ENCODE measurements at places on chromosomes 2 and 18. TPM values are rescaled to one million over a fixed set of nuclear protein-coding genes. Genes with fewer than 3 reads are reported as not detected.

- no peaks in the 10 kb centered on the region for H3K27me3 ChIP-seq
- peaks cover 10% of the 10 kb centered on the region for H3K4me1 ChIP-seq
- no peak for DNase-seq
- H3K36me3 ChIP-seq, result peaks cover 34% of the 10 kb centered on the region
Measured at GRCh38 chr18:77022556-77022955, 110.0 kb downstream of the MBP start.

DNA sequence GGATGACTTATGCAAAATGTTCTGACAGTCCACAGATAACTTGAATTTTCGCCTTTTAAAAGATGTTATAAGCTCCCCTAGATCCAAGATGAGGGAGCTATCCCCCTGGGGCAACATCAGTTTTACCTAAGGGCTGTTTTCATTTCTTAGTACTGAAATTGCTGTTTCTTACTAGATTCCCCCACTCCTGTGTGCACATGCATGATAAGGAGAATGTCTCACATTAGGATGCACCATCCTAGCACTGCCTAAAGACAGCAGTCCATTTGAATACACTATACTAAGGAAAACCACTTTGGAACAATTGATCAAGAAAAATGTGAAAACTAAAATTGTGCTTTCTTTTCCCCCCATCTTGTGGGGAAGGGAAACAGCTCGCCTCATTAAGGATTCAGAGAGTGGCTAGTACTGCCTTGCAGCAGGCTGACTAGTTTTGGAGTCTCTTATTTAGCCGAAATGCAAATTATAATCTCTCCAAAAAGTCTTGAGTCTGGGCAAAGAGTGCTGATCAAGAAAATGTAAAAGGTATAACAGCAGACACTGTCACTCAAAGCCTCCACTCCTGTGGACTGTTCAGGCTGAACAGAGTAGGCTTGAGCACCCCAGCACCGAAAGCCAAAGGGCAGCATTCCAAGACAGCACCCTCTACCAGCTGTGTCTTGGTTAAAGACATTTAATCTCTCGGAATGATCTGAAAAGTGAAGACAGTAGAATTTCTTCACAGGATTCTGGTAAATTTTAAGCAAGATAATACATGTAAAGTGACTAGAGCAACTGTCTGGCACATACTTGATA is 65.0 kb downstream of the ZNF385B start:
- no peak for DNase-seq
- no peak overlapping the region for H3K27ac ChIP-seq
- no peaks in the 10 kb centered on the region for H3K36me3 ChIP-seq
- H3K4me3 ChIP-seq, result no peak overlapping the region
- no peaks in the 10 kb centered on the region for H3K4me1 ChIP-seq
- H3K27me3 ChIP-seq, result no peaks in the 10 kb centered on the region

Gene CABLES1
- total RNA-seq, result 73.1 TPM

GRCh38 chr2:28423856-28424605 is 31.4 kb downstream of the FOSL2 start:
- H3K27me3 ChIP-seq, result no peaks in the 10 kb centered on the region
- H3K36me3 ChIP-seq, result no peaks in the 10 kb centered on the region
- H3K27ac ChIP-seq, result no peak overlapping the region
- H3K4me1 ChIP-seq, result peaks cover 7% of the 10 kb centered on the region
- no peak overlapping the region for H3K4me3 ChIP-seq

DNA sequence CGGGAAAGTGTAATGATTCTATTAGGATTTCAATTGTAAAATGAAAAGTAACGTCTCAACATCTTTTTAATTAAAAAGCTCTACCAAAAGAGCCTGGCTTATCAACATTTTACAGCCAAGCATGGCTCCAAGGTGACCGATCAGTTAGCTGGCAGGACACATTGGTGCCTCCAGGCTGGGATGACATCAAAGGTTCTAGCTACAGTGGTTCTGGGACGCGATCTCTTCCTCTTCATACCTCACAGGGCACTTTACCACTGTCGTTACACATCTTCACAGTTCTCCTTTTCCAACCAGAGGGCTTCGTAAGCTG is 693 bp downstream of the ORC2 start:
- peaks cover 28% of the 10 kb centered on the region for H3K4me1 ChIP-seq
- DNase-seq, result no peak
- H3K27me3 ChIP-seq, result no peaks in the 10 kb centered on the region
- no peaks in the 10 kb centered on the region for H3K36me3 ChIP-seq
- peak overlapping the region; percentile 92 for H3K27ac ChIP-seq

Gene NT5C1B
- total RNA-seq, result not detected

Data from B cell (primary cell).